CD8-positive, alpha-beta memory T cell (primary cell): ENCODE measurements at places on chromosomes 1 and 21. TPM values are rescaled to one million over a fixed set of nuclear protein-coding genes. Genes with fewer than 3 reads are reported as not detected.

GRCh38 chr21:37208056-37208721, 58.9 kb downstream of the VPS26C start:
- no peak for DNase-seq

DNA sequence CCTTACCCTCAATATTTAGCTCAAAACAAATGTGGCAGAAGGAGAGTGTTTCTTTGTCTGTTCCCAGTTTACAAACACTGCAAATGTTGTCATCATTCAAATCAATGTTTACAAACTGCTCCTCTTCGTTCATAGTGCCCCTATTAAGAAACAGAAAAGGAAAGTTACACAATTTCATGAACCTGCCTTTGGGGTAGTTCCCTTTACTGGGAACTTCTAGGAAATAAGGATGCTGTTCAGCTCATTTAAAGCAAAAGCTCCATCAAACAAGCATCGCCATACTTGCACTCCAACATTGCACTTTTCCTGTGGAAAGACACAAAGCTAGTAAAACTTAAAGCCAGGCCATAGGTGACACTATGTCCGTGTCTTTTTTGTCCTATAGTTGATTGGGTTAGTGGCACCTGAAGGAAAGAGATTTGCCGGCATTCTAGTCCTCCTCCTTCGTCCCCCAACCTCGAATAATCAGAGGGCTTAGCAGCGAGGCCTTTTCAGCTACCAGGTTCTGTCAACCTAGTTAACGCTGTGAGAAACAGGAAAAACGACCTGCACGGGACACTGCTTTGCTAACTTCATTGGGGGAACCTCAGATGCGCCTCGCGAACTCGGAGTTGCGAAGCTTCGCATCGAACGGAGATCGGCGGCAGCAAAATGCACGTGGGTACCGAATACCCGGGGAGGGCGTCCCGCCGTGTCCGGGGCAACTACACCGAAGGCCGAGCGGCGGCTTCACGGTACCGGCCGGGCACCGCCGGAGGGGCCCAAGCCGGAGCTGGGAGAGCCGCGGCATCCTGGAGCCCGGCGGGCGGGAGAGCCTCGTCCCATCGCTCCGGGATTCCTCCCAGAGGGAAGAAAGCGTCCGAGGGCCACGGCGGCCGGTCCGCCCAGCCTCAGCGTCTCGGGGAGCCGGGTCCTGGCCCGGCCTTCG, 706 bp downstream of the C21orf91 start:
- peak; percentile 72 for DNase-seq

GRCh38 chr1:172948457-172948856, 102.3 kb downstream of the TNFSF18 start:
- no peak for DNase-seq

GRCh38 chr1:201539561-201540431, 869 bp downstream of the NAV1 start:
- DNase-seq = no peak

DNA sequence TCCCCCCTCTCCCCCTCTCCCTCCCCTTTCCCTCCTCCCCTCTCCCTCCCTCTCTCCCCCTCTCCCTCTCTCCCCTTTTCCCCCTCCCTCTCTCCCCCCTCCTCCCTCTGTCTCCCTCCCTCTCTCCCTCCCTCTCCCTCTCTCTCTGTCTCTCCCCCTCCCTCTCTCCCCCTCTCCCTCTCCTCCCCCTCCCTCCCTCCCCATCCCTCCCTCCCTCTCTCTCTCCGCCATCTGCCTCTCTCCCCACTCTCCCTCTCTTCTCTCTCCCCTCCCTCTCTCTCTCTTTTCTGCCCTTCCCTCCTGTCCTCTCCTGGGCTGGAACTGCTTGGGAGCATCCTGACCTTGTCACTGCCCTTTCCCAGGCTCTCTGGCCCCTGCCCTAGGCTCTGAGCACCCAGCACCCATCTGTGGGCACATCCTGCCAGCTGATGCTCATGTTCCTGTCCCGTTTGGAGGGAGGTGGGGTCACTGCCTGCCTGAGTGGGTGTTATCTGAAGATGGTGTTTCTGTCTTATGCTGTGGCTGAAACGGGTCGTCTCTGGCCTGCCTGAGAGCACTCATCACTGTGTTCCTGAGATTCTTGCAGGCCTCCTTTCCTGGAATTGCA, 10.8 kb downstream of the FTCD start:
- DNase-seq = no peak

DNA sequence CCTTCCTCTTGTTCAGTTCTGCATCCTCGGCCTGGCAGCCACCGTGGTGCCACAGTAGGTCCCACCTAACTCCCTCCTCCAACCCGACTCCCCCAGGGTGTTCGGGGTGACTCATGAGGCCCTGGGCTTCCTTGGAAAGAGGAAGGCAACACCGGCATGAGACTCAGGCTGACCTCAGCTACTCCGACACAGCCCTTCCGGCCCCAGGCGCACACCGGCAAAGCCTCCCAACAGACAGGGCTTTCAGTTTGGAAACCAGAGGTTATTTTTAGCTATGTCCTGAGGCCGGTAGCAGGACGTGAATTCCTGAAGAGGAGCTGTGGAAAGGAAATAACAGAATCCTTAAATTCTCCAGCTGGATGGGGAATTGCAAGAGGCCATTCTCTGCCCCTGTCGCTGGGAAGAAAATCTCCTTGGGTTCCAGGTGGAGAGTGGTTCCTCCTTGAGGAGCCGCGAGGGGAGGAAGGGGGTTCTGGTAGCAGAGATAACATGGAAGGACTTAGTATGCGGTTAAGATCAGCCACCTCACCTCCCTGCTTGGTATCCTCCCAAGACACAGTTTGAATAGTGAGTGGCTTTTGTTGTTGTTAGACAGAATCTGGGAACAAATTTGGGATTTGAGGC, 24.4 kb downstream of the PLXNA2 start:
- DNase-seq = no peak

GRCh38 chr1:30525971-30526651, 197.3 kb downstream of the MATN1 start:
- DNase-seq = no peak

DNA sequence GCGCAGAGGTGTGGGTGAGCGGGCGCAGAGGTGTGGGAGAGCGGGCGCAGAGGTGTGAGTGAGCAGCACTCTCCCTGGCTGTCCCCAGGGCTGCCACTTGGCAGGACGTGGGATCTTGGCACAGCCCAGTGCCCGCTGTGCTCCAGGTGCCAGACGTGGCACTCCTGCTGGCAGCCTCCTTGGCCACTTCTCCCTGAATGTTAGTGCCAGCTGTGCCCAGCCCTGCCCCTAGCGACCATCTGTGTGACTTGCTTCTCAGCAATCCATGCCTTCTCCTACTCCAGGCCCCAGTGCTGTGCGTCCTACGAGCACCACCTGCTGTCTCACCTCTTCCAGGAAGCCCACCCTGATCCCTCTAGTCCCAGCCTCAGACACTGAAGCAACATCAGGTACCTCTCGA, 30.5 kb downstream of the KRTAP10-1 start:
- no peak for DNase-seq

- no peak for DNase-seq
Measured at GRCh38 chr1:155301342-155301841, at the start of gene PKLR. PKLR (minus strand) TSS chr1:155301438; CDS start chr1:155301395, 43 bp downstream.

- no peak for DNase-seq
Measured at GRCh38 chr1:85992791-85993190, 163.8 kb downstream of the COL24A1 start.

- peak; percentile 33 for DNase-seq
Measured at GRCh38 chr1:236759252-236759859, 35.7 kb upstream of the MTR start.

Gene DCDC2B
- not detected for total RNA-seq

Gene TCHH
- 0.09 TPM for total RNA-seq

Gene CLDN17
- total RNA-seq = not detected

Gene MYOM3
- not detected for total RNA-seq

Gene CACNA1S
- total RNA-seq = not detected

Gene MYOCOS
- total RNA-seq = not detected

Gene FAM72B
- total RNA-seq = 12.3 TPM
